Central memory CD8-positive, alpha-beta T cell (primary cell): ENCODE measurements at places on chromosomes 6 and 20.

DNA sequence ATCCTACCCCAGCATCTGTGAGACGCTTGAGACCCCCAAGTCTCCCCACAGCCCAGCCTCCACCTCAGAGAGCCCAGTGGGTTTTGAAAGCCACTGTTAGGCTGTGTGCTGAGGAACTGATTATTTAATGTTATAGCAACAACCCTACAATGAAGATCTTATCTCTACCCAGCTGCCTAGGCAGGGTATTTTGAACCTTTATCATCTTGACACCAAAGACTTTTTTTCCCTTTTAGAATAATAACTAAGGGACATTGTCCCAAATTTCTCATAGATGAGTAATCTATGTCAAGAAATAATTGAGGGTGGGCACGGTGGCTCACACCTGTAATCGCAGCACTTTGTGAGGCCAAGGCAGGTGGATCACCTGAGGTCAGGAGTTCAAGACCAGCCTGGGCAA, 26.2 kb downstream of the HM13 start:
- DNase-seq, result no peak

GRCh38 chr6:56936466-56936865, 18.4 kb upstream of the BEND6 start:
- no peak for DNase-seq

- DNase-seq, result no peak
These were observed 115.9 kb upstream of the FRMD1 start for GRCh38 chr6:168194732-168195567.

GRCh38 chr6:155881826-155882526, 426.3 kb upstream of the NOX3 start:
- no peak for DNase-seq

DNA sequence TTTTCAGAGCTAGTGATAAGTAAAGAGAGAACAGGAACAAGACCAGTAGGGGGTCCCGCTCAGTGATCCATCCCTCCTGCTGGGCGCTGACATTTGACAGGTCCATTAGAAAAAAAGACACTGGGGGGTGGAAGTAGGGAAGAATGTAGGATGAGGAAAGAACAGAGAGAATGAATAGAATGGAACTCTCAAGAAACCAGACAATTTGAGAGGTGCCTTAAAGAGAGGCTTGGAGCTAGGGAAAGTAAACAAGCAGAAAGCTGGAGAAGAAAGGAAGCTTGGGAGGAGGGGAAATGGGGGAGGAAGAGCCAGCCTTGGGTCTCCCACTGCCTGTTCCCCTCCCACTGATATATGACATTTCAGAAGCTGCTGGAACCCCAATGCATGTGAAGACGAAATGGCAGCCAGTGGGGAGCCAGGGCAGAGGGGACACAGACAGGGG, 8.4 kb downstream of the GABBR1 start:
- no peak for DNase-seq

DNA sequence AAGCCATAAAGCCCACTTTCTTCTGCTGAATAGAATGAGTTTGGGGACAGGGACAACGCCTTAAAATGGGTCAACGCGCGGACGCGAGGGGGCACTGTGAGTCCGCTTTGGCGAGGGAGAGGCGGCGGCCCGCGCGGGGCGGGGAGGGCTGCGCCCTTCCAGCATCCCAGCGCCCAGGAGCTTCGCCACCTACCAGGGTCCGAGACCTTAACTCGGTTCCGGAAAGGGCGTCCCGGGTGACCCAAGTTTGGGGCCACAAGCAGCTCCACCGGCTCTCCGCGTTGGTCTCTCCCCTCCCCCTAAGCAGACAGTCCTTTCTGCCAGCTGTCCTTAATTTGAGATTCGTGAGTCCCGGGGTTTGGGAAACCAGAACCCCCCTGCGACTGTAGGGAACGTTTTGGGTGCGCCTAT, 1.8 kb upstream of the SAMD5 start:
- DNase-seq, result no peak

- no peak for DNase-seq
These were observed 38.0 kb downstream of the ITPR3 start for GRCh38 chr6:33658982-33659689.

DNA sequence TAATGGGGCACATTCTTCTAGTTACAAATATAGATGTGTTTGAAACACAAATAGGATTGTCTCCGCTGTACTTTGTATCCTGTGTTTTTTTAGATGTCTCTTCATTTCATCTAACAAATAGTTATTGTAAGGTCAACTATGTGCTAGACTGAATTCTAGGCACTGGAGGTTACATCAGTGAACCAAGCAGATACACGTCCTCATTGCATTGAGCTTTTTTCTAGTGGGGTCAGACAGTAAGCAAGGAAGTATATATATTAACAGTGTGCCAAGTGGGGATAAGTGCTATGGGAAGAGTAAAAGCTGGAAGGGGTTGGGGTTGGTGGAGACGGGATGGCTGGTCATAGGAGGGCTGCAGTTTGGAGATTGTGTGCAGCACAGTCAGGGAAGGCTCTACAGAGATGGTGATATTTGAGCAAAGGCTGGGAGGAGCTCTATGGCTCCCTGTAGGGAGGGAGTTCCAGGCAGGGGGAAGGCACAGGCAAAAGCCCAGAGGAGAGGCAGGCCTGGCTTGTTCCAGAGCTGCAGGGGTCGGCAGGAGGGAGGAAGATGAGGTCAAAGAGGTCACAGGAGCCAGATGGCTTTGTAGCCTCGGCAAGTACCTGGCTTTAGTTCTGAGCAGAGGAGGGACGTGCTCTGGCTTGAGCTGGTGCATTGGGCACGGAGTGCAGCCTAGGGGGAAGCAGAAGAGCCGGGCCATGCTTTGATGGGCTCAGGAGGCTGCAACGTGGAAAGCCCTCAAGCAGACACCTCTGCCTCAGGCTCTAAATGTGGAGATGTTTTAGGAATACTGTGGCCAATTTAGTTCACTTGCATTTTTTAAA, 152.3 kb downstream of the ZDHHC14 start:
- DNase-seq, result no peak

- no peak for DNase-seq
These were observed 48.2 kb upstream of the FAM50B start for GRCh38 chr6:3800850-3801591.

DNA sequence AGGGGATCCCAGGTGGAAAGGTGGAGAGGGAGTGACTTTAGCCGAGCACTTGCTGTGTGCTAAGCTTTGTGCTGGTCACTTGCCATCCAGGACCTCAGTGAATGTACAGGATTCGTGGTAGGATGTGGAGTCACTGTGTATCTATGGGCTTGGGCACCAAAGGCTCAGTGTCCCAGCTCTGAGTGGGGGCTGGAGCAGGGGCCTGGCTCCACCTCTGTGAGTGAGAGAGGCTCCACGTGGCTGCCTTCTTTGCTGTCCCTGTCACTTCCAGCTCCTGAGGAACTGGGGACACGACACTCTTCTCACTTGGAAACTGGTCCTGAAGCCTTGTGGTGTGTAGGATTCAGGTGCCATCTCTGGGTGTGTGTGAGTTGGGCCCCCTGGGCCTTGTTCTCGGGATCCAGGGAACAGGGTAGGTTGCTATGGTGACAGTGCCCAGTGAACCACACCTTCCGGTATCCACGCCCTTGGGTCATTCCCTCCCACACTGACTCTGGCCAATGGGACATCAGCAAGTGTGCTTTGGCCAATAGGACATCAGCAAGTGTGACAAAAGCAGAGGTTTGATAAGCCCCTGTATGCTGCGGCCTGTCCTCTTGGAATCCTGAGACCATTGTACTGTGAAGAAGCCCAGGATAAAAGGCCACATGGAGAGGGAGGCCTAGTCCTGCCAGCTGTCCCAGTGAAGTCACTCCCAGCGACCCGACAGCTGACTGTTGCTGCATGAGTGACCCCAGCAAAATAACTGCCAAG, 87.7 kb downstream of the CDH22 start:
- DNase-seq, result no peak

GRCh38 chr20:59668926-59669850, 64.8 kb downstream of the PHACTR3 start:
- DNase-seq, result no peak
